Endothelial cell of umbilical vein (primary cell): ENCODE measurements at places on chromosomes 1 and 21. TPM values are rescaled to one million over a fixed set of nuclear protein-coding genes. Genes with fewer than 3 reads are reported as not detected.

DNA sequence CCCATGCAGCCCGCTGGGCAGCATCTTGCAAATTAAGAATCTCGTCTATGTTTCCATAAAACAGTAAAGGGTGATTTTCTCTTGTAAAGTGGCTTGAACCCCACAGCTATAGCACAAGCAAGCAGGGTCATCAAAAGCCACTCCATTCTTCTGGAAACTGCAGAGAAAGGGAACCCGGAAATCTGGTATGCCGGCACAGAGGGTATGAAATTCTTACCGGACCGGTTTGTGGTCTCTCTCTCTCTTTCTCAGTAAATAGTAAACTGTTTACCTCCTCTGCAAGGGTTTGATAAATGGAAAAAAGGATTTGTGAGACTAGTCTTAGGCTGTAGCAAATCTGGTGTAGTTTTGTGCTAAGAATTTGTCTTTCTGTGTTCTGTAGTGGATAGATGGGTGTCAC lies 2.7 kb upstream of the ADSS2 start:
- DNase-seq: no peak

DNA sequence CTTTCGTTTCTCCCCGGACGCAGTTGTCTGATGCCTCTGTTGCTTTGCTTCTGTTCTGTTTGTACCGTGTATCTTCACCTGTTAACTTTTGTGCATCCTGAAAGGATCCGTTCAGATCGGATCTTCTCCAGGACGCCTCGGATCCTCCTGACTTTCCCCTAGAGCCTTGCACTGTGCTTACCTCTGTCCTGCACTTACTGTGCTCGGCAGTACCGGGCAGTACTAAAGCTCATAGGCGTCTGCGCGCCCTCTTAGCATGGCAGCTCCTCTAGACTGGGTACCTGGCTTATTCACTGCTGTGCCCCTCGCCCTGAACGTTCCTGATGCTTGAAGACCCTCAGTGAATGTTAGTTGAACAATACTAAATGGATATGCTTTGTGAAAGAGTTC lies 934 bp downstream of the SCP2 start:
- no peak for DNase-seq

GRCh38 chr1:88191917-88192316 lies 492.2 kb upstream of the PKN2 start:
- DNase-seq: no peak

DNA sequence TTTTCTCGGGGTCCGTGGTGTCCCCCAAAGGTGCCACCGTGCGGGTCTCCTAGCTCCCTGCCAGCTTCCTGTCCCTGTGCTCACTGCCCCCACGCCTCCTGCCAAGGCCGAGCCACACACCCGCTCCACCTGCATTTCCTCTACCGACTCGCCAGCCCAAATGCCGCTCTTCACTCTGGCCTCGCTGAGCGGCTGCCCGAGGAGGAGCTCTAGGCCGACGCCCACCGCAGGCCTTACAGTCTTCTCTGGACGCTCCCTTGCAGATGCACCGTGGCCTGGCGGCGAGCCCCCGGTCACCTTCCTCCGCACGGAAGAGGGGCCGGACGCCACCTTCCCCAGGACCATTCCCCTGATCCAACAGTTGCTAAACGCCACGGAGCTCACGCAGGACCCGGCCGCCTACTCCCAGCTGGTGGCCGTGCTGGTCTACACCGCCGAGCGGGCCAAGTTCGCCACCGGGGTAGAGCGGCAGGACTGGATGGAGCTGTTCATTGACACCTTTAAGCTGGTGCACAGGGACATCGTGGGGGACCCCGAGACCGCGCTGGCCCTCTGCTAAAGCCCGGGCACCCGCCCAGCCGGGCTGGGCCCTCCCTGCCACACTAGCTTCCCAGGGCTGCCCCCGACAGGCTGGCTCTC lies 26.3 kb downstream of the FTCD start:
- no peak for DNase-seq

DNA sequence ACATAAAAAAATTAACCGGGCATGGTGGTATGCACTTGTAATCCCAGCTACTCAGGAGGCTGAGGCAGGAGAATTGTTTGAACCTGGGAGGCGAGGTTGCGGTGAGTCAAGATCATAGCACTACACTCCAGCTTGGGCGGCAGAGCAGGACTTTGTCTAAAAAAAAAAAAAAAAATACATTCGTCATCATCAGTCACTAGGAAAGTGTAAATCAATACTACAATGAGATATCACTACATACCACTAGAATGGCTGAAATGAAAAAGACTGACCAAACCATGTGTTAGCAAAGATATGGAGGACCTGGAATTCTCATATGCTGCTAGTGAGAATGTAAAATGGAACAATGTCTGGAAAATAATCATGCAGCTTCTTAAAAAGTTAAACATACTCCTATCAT lies 9.3 kb downstream of the SPATA45 start:
- DNase-seq: no peak

GRCh38 chr1:170664093-170664827 lies at the start of gene PRRX1:
TSS of gene PRRX1 (plus strand) at chr1:170664131. CDS start at chr1:170664219, 88 bp downstream.
- peak; percentile 23 for DNase-seq

DNA sequence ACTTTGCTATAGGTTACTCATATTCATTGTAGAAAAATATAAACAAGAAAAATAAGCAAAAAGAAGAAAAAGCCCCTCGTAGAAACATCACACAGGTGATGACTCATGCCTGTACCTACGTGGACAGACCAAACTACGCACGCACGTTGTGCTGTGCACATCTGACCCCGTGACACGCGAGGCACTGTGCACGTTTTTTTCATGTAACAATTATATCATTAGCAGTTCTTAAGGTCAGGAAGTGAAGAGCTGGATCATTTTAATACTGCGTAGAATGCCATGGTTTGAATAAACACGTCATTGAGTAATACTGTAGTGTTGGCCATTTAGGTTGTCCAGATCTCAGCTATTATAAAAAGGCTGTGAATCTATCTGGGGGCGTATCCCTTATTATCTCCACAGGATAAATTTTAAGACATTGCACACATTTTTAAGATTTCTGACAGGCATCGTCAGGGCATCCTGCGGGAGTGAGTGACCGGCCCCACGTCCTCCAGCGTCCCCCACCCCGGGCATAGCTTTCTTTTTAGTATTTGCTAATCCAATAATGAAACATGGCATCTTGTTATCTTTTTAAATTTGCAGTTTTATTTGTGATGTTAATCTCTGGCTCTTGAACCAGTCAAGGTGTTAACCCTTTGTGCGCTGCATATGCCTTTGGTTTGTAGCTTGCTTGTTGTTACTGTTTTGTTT lies 23.4 kb upstream of the ADARB1 start:
- DNase-seq: no peak

- peak; percentile 32 for DNase-seq
These were observed 32.4 kb upstream of the PTGFRN start for GRCh38 chr1:116877141-116877818.

- no peak for DNase-seq
These were observed 14.2 kb downstream of the THRAP3 start for GRCh38 chr1:36238433-36238832.

- peak; percentile 99 for DNase-seq
These were observed 11.9 kb upstream of the CPLANE2 start for GRCh38 chr1:16248603-16249516.

DNA sequence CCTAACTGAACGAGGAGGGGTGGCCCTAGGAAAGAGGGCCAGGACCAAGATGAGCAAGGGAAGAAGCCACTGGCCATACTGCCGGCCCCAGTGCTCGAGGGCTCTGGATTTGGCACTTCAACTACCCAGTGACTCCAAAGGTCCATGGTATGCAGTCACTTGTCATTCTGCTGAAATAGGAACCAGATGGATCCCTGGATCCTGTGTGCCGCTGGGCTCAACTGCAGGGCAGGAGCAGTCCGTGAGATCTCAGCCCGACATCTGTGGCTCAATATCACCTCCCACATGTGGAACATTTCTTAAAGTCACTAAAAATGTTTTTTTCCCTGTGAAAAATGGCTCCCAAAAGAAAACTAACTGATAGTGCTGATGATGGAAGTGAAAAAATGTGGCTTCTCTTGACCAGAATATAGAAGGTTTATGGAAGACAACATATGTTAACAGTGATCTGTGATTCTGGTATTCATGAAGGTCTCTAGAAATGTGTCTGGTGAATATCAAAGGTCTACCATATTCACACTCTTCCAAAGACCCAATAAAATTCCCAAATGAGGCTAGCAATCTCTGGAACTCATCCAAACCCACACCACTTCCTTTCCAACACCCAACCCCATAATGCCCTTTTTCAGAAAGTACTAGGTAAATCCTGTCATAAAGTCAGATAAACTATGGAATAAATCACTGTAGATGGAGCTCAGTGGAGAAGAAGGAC lies 24.1 kb downstream of the PAFAH2 start:
- no peak for DNase-seq

DNA sequence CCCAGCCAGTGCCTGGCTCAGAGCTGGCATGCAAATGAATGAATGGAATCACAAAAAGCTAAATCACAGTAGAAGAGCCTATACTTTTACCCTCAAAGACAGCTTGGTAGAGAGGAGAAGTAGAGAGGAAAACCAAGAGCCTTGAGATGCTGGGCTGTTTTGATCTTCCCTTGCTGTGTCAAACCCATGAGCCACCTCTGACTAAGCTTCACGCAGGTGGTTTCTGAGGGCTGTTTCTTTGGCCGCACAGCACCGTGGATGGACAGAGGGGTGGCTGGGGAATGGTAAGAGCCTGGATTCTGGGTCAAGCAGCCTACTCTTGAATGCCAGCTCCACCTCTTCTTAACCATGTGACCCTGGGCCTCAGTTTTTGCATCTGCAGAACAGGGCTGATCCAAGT lies 18.6 kb downstream of the ABCG1 start:
- no peak for DNase-seq

GRCh38 chr1:11109047-11109760 lies 9.5 kb upstream of the EXOSC10 start:
- no peak for DNase-seq

DNA sequence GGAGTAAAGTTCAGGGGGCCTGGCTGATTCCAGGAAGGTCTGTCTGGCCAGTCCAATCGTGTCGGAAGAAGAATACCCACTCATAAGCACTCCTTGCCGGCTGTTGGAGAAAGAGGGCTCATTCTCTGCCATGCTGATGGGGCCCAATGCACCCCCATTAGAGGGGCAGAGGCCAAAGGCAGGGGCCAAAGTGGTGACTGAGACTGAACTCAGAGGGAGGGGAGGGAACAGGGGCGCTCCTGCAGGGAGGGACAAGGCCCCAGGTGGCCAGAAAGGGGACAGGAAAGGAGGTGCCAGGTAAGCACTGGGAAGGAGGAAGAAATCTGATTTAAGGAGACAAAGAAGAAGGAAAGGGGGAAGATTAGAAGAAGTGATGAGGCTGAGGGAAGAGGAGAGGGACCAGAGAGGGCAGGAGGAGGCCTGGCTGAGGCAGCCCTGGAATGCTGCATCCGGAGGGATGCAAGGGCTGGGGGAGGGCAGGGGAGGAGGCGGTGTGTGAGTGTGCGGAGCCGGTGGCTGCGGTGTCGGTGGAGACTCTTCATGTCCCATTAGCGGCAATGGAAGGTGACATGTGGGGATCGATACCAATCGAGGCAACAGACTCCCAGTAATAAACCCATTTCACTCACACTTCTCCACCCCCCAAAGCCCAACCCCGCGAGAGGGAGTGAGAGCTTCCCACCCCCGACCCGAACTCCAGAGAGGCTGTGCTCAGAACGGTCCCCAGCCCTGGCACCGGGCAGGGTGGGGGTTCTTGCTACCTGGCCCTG lies 12.0 kb upstream of the ETV3L start:
- DNase-seq: no peak

Gene RASSF5
- total RNA-seq: 0.44 and 0.60 TPM in 2 replicates

Gene COL6A2
- total RNA-seq: 2.6 and 6.1 TPM in 2 replicates

Gene CRNN
- not detected in 2 replicates for total RNA-seq

Gene OR10K1
- total RNA-seq: not detected in 2 replicates

Gene GJA5
- 0.55 and 3.2 TPM in 2 replicates for total RNA-seq

Gene CHRM3
- total RNA-seq: not detected in 2 replicates

Gene MTOR
- total RNA-seq: 50.4 and 53.1 TPM in 2 replicates

Gene KISS1
- 1.00 and 3.9 TPM in 2 replicates for total RNA-seq

Gene GPR153
- total RNA-seq: 2.8 and 3.1 TPM in 2 replicates

Gene HSD3B1
- total RNA-seq: not detected in 2 replicates

Gene RGS8
- not detected in 2 replicates for total RNA-seq
